ENCODE measurements at places on chromosomes 2 and 18. TPM values are rescaled to one million over a fixed set of nuclear protein-coding genes. Genes with fewer than 3 reads are reported as not detected.
A peak's percentile ranks its signal among the peaks of the same experiment; 100 is the strongest.

GRCh38 chr18:31099450-31100230 lies 2.6 kb downstream of the DSC2 start:
- H3K27ac ChIP-seq = peak overlapping the region; percentile 98
- H3K27me3 ChIP-seq = no peaks in the 10 kb centered on the region
- peaks cover 16% of the 10 kb centered on the region for H3K4me1 ChIP-seq
- H3K36me3 ChIP-seq = no peaks in the 10 kb centered on the region
- no peak for DNase-seq

- H3K36me3 ChIP-seq = no peaks in the 10 kb centered on the region
- H3K4me3 ChIP-seq = no peak overlapping the region
- no peak for DNase-seq
- no peaks in the 10 kb centered on the region for H3K4me1 ChIP-seq
- H3K27me3 ChIP-seq = no peaks in the 10 kb centered on the region
- no peak overlapping the region for H3K27ac ChIP-seq
Measured at GRCh38 chr2:176423819-176424218, 154.6 kb downstream of the MTX2 start.

DNA sequence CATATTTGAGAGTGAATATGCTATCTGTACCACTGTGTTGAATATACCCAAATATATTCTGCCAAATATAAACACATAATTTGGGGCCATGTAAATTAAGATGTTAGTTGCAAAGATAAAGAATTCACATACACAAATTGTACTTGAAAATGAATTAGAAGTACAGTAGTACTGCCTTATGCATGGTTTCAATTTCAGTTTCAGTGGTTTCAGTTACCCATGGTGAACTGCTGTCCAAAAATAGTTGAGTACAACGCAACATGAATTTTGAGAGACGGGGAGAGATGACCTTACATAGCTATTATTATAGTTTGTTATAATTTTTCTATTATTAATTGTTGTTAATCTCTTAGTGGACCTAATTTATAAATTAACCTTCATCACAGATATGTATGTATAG lies 1313.0 kb upstream of the FAM98A start:
- H3K36me3 ChIP-seq = no peaks in the 10 kb centered on the region
- H3K4me3 ChIP-seq = no peak overlapping the region
- no peaks in the 10 kb centered on the region for H3K27me3 ChIP-seq
- DNase-seq = no peak
- no peaks in the 10 kb centered on the region for H3K4me1 ChIP-seq

- DNase-seq = no peak
- H3K27ac ChIP-seq = no peak overlapping the region
- H3K4me3 ChIP-seq = no peak overlapping the region
- no peaks in the 10 kb centered on the region for H3K36me3 ChIP-seq
- no peaks in the 10 kb centered on the region for H3K27me3 ChIP-seq
- H3K4me1 ChIP-seq = no peaks in the 10 kb centered on the region
Measured at GRCh38 chr2:37489041-37489456, 144.6 kb downstream of the QPCT start.

DNA sequence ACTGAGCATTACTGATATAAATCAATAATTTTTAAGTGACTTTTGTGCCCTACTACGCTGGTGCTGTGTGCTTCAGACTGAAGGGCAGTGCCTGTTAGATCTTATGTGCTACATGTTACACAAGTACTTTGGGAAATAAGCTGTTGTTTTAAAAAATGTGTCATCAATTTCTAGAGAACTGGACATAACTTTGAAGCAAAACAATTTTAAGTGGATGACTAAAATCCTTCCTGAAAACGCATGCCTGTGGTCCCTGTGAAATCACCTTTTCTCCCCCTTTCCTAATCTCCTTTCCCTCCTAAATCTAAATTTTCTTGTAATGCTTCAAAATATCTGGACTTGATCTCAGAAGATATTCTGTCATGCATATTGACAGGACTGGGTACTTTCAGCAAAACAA lies 7.1 kb upstream of the IL1RL1 start:
- no peak overlapping the region for H3K27ac ChIP-seq
- no peak overlapping the region for H3K4me3 ChIP-seq
- H3K36me3 ChIP-seq = no peaks in the 10 kb centered on the region
- H3K4me1 ChIP-seq = peaks cover 15% of the 10 kb centered on the region

GRCh38 chr2:22944143-22944542 lies 440.8 kb upstream of the KLHL29 start:
- H3K27me3 ChIP-seq = no peaks in the 10 kb centered on the region
- no peak for DNase-seq
- H3K36me3 ChIP-seq = no peaks in the 10 kb centered on the region
- no peak overlapping the region for H3K27ac ChIP-seq
- H3K4me1 ChIP-seq = no peaks in the 10 kb centered on the region

DNA sequence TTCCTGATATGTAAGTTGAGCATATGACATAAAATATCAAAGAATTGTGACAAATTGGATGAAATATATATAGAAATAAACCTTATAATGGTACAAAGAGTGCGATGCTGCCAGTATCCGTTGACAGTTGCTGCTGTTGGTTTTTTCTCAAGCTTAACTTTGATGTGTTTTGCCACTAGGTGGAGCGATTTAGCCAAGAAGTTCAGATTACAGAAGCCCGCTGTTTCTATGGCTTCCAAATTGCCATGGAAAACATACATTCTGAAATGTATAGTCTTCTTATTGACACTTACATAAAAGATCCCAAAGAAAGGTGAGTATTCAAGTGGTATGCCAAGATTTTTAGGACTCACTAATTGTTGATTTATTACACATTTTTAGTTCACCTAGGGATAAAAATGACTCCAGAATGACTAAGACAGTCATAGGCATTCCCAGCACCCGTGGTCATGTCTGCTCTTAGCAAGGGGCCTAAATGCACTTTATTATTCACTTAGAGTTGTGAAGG lies 2.1 kb downstream of the RRM2 start:
- H3K27me3 ChIP-seq = peaks cover 5% of the 10 kb centered on the region
- H3K4me3 ChIP-seq = no peak overlapping the region
- DNase-seq = peak; percentile 77
- H3K27ac ChIP-seq = no peak overlapping the region

DNA sequence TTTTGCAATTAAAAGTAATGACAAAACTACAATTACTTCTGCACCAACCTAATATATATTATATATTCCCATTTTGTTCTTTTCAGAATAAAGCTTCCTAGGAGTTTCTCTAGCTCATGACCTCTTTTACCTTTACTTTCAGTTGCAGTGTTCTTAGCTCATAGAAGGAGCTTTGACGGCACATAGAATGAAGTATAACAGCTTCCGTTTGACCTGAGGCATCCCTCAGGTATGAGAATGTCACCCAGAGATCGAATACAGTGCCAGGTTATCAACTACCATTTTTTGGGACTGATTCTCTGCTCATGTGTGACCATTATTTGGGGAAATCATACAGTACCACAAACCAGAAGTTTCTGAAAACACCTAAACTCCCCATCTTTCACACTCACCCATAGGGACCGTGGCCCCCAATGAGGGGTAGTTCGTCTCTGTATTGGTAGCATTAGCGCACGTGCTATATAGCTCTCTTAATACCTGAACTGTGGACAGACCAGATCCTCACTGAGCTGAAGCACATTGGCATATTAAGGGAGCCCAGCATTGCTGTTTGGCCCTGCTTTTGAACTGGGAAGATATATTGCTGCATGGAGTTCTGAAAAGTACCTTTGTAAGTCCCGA lies 123.0 kb downstream of the SPTBN1 start:
- H3K36me3 ChIP-seq = no peaks in the 10 kb centered on the region
- H3K4me1 ChIP-seq = peaks cover 6% of the 10 kb centered on the region
- no peak overlapping the region for H3K27ac ChIP-seq
- no peak for DNase-seq
- no peak overlapping the region for H3K4me3 ChIP-seq

GRCh38 chr2:14723684-14724083 lies 91.2 kb downstream of the LRATD1 start:
- no peak overlapping the region for H3K27ac ChIP-seq
- no peaks in the 10 kb centered on the region for H3K36me3 ChIP-seq
- no peaks in the 10 kb centered on the region for H3K27me3 ChIP-seq
- no peaks in the 10 kb centered on the region for H3K4me1 ChIP-seq
- DNase-seq = no peak

GRCh38 chr2:11203480-11203879 lies 48.2 kb downstream of the SLC66A3 start:
- no peaks in the 10 kb centered on the region for H3K27me3 ChIP-seq
- no peak overlapping the region for H3K4me3 ChIP-seq
- peaks cover 38% of the 10 kb centered on the region for H3K36me3 ChIP-seq
- H3K27ac ChIP-seq = no peak overlapping the region
- DNase-seq = no peak
- no peaks in the 10 kb centered on the region for H3K4me1 ChIP-seq

GRCh38 chr2:147364597-147364996 lies 480.2 kb upstream of the ACVR2A start:
- no peak overlapping the region for H3K4me3 ChIP-seq
- H3K36me3 ChIP-seq = no peaks in the 10 kb centered on the region
- H3K27ac ChIP-seq = no peak overlapping the region
- H3K4me1 ChIP-seq = no peaks in the 10 kb centered on the region

- DNase-seq = no peak
- H3K4me3 ChIP-seq = no peak overlapping the region
- peaks cover 10% of the 10 kb centered on the region for H3K4me1 ChIP-seq
- H3K27me3 ChIP-seq = peaks cover 19% of the 10 kb centered on the region
Measured at GRCh38 chr2:104321796-104322349, 532.0 kb upstream of the POU3F3 start.

DNA sequence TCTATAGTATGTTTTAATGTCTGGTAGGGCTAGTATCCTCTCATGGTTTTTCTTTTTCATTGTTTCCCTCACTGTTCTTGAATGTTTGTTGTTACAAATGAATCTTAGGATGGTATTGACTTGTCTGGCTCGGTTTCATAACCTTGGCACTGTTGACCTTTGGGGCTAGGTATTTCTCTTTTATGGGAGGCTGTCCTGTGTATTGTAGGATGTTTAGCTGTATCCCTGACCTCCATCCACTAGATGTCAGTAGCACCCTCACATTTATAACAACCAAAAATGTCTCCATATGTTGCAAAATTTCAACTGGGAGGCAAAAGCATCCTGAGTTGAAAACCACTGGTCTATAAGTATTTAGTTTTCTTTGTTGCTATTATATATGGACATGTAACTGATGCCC lies 7.0 kb upstream of the AOX1 start:
- no peaks in the 10 kb centered on the region for H3K27me3 ChIP-seq
- no peak overlapping the region for H3K27ac ChIP-seq
- no peak overlapping the region for H3K4me3 ChIP-seq

- H3K36me3 ChIP-seq = no peaks in the 10 kb centered on the region
- peaks cover 4% of the 10 kb centered on the region for H3K4me1 ChIP-seq
- H3K27ac ChIP-seq = no peak overlapping the region
- DNase-seq = no peak
- no peaks in the 10 kb centered on the region for H3K27me3 ChIP-seq
Measured at GRCh38 chr2:217986256-217986961, 16.4 kb downstream of the TNS1 start.

DNA sequence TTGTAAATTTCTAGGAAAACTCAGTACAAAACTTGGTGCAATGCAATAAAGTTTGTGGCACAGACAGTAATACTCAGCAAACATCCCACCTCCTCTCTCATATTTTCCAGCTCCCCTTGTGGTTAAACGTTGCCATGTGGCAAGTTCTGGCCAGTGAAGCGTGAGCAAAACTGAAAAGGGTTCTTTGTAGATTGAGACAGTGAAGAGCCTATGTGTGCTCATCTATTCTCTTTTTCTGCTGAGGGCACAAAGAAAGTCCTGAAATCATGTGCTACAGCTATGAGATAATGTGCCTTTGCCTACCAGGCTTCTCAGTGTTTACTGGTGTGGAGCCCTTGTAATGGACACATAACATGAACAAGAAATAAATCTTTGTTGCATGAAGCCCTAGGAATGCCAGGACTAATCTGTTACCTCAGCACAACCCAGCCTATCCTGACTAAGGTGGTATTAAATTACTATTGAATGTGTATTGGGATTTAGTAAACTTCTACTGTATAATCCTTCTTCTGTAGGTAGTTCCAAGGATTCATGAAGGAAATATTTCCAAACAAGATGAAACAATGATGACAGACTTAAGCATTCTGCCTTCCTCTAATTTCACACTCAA lies 13.0 kb upstream of the TYMS start:
- DNase-seq = no peak
- no peaks in the 10 kb centered on the region for H3K27me3 ChIP-seq
- H3K4me3 ChIP-seq = no peak overlapping the region
- no peaks in the 10 kb centered on the region for H3K36me3 ChIP-seq
- no peaks in the 10 kb centered on the region for H3K4me1 ChIP-seq

- no peaks in the 10 kb centered on the region for H3K4me1 ChIP-seq
- H3K27me3 ChIP-seq = no peaks in the 10 kb centered on the region
- DNase-seq = no peak
Measured at GRCh38 chr2:22253171-22253570, 1129.4 kb downstream of the TDRD15 start.

DNA sequence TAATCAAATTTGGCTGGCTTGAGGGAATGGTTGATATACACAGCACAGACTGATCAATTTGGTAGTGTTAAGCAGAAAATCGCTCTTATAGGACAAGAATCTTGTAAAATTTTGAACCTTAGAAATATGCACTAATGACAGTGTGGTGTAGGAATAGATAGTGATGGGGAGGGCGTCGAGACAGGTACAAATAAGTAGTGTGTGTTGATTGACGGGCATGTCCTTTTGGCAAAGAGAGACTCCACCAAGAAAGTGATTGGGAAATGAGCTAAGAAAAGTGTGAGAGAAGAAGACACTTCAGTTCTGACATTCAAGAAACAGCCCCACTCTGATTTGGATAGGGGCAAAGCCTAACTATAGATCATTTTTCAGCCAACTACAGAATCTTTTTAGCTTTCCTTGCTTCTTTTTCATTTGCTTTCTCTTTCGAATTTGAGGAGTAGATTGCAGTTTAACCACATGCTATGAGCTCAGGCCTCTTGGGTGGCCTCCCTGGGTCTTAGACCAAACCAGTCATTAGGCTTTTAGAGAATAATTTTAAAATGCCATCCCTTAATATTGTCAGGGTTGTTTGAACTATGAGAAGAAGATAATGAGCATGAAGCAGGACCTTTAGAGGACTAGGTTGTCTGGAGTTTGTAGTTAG lies 127.1 kb downstream of the CERS6 start:
- no peaks in the 10 kb centered on the region for H3K27me3 ChIP-seq
- H3K4me3 ChIP-seq = no peak overlapping the region
- H3K36me3 ChIP-seq = no peaks in the 10 kb centered on the region
- peak overlapping the region; percentile 3 for H3K27ac ChIP-seq
- H3K4me1 ChIP-seq = peaks cover 33% of the 10 kb centered on the region

GRCh38 chr2:226655871-226656270 lies 143.7 kb downstream of the IRS1 start:
- H3K4me3 ChIP-seq = no peak overlapping the region
- no peaks in the 10 kb centered on the region for H3K27me3 ChIP-seq
- H3K36me3 ChIP-seq = no peaks in the 10 kb centered on the region
- H3K27ac ChIP-seq = no peak overlapping the region

- no peaks in the 10 kb centered on the region for H3K27me3 ChIP-seq
- H3K27ac ChIP-seq = no peak overlapping the region
- H3K4me3 ChIP-seq = no peak overlapping the region
Measured at GRCh38 chr2:213491376-213491775, 207.1 kb downstream of the SPAG16 start.

GRCh38 chr2:56287974-56288373 lies 104.2 kb downstream of the CCDC85A start:
- DNase-seq = no peak
- H3K4me1 ChIP-seq = peaks cover 5% of the 10 kb centered on the region
- no peaks in the 10 kb centered on the region for H3K27me3 ChIP-seq
- H3K4me3 ChIP-seq = no peak overlapping the region
- H3K27ac ChIP-seq = no peak overlapping the region

The RRM2 gene
- 20.7 TPM for total RNA-seq

The MYL12A gene
- total RNA-seq = 195 TPM

The MARCO gene
- total RNA-seq = not detected

The GALNT3 gene
- 0.39 TPM for total RNA-seq

The UPP2 gene
- not detected for total RNA-seq

The PER2 gene
- total RNA-seq = 3.9 TPM

The CFAP65 gene
- 0.07 TPM for total RNA-seq
